ENCODE measurements at places on chromosomes 6 and 20.

- no peak for DNase-seq
Observed at GRCh38 chr20:43389211-43389610, 68.5 kb upstream of the SRSF6 start.

GRCh38 chr6:12417191-12417590 lies 127.0 kb downstream of the EDN1 start:
- no peak for DNase-seq

- no peak for DNase-seq
Observed at GRCh38 chr6:107563694-107564588, 74.0 kb downstream of the SOBP start.

GRCh38 chr20:10280018-10280908 lies 61.6 kb downstream of the SNAP25 start:
- no peak for DNase-seq

DNA sequence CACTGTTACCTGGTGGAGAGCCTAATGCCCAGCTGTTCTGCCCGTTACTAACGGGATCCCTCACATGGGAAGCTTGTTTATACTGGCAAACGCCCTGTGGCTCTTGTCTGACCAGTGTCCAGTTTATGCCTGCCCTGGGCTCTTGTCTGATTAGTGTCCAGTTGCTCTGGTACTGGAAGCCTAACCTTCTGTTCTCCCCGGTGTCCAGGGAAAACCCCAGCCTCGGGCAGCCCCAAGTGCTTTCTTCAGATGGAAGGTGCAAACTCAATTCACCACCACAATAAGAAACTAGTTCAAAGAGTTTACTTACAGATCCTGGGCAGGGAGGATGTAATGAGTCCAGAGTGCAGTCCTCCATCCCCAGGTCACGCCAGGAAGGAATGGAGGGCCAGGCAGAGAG lies 148.4 kb downstream of the TBXT start:
- no peak for DNase-seq

DNA sequence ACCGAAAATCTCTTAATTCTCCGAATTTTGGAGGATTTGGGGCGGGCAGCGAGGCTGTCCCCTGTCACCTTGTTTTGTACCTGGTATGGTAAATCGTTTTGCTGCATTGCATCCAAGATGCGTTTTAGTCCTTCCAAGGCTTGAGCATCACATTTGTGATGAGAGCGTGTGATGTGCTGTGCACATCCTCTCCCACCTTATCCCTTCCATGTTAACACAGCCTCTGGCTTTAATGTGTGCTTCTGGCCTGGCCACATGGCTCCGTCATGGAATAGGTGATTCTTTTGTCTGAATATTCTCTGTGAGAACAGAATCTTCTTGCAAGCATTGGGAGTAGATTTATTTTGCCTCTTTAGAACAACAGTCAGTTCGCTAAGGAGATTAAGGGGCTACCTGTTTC lies 763 bp downstream of the TMEM14A start:
- DNase-seq = no peak

GRCh38 chr20:13786143-13786828 lies 1.5 kb downstream of the NDUFAF5 start:
- no peak for DNase-seq

DNA sequence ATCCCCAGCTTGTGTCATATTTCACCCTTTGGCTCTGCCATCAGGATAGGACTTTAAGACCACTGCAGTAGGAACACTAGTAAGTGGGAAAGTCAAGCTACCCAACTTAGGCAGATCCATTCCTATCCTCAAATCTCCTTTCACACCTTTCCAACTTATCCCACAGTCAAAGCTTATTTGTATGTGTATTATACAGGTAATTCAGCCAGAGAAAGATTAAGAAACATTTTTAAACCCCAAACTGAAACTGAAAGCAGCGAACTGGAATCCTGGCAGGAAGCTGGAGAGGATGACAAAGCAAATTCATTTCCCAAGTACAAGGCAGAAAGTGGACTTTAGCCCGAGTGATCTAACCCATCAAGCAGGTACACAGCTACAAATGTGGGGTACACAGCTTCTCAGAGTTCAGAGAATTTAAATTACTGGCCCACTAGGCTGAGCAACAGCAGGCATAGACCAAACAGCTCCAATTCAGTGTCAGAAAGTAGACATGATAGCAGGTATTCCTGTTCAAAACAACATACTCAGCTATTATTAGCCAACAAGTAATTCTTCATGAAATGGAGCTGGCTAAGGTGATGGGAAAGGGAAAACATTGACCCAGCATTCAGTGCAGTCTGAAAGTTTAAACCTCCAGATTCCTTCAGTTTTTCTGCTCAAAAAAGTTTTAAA lies 39.1 kb downstream of the ILRUN start:
- DNase-seq = peak; percentile 84

GRCh38 chr6:159862103-159862502 lies 28.7 kb upstream of the MAS1 start:
- DNase-seq = no peak

DNA sequence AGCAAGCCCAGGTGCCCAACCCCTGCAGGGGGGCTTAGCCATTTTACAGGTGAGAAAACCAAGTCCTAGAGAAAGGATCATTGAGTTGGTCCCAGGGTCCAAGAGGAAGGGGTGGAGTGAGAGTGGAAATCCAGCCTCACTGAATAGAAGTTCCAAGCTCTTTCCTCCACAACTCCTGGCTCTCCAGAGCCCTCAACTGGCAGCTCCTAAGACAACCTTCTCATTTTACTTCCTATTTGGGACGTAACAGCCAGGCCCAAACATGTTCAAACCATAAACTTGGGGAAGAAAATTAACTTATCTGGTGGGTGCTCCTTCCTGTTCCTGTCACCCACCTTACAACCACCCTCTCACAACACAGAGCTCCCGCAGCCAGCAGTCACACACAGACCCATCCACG lies 57.9 kb downstream of the PRND start:
- DNase-seq = no peak

DNA sequence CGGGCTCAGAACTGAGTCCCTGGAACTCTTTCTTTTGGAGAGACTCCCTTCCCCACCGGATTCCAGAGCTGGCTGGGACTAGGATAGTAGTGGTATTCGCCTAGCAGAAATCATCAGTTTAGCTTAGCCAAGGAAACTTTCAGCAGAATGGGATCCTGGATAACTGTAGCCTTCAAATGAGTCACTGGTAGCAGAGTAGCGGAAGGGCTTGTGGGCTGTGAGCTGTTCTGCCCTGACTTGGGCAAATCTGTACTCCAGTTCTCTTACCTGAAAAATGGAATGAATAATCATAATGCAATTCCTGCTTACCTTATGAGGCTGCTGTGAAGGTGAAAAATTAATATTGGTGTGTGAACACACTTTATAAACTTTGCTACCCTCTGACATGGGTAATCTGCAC lies 244.3 kb upstream of the CHD6 start:
- DNase-seq = peak; percentile 6

DNA sequence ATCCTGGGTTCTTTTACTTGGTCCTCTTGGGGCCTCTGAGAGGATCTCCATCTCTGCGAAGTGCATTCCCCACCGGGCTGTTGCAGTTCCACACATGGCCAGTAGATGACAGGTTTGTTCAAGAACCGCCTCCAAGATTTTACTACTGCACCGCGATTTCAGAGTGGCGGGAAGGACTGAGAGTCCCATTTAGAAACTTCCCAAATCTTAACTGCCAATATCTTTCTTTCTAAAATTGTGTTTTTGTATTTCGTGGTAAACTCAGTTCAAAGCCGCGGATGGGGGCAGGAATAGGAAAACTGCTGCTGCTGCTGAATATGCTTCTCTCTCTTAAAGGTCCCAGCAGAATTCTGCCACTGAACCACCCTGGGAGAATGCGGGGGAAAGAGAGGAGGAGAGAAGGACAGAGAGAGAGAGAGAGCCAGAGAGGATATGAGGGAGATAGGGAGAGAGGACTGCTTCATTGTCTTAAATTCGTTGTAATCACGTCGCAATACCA lies 8.6 kb upstream of the BTNL2 start:
- DNase-seq = peak; percentile 77

GRCh38 chr20:33908336-33908735 lies 85.4 kb upstream of the RALY start:
- DNase-seq = no peak

DNA sequence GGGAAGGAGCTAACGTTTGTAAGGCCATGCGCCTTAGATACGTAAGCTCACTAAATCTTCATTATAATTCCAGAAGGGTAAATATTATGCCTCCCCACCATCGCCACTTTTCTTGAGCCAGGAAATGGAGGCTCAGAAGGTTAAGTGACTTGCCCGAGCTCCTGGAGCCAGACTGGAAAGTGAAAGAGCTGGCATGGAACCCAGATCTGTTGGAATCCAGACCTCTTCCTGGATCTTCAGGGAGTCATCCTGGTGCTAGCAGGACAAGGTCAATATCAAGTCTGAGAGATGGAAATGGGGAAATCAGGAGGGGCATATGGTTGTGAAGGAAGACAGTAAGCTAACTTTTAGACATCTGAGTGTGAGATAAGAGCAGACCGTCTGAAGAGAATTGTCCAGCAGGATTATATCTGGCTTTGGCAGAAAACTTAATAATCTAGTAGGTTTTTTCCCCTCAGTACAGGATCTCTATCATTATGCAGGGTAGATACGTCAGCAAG lies 6.2 kb downstream of the TMEM200A start:
- no peak for DNase-seq

- DNase-seq = peak; percentile 80
Observed at GRCh38 chr6:160992061-160992979, 751 bp downstream of the MAP3K4 start.

DNA sequence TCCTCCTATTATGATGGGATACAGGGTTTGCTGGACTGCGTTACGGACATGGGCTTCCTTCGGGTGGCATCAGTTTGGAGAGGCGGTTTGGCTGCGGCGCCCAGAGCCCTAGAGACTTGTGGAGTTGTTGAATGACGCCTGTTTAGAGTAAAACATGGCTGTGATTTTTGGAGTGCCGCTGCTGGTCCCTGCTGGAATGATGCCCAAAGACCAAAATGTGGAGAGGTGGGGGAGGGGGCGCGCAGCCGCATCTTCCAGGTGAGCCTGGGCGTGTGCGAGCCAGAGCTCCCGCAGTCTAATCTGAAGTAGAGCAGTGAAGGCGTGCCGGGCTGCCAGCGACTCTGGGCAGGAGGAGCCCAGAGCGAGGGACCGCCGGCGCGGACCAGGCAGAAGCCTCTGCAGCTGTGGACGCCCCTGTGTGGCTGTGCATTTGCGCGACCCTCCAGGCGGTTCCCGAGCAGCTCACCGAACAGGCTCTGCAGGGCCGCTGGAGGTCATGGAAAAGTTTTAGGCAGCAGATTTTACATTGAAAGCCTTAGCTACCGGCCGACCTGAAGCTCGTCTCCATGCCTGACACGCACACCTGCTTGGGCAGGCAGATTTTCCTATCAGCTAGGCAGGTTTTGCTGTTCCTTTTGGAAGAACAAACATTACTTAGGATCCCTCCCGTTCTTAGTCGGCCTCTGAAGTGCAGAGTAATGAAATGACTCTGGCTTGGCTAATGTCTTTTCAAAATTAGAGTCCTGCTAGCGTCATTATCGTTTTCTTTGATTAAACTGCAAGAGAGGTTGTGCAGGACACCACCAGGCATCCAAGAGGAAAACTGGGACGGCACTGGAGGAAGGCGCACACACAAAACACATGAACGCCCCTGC lies 298.2 kb downstream of the PHACTR1 start:
- DNase-seq = peak; percentile 32

GRCh38 chr6:5211492-5211891 lies 49.3 kb downstream of the LYRM4 start:
- DNase-seq = no peak

DNA sequence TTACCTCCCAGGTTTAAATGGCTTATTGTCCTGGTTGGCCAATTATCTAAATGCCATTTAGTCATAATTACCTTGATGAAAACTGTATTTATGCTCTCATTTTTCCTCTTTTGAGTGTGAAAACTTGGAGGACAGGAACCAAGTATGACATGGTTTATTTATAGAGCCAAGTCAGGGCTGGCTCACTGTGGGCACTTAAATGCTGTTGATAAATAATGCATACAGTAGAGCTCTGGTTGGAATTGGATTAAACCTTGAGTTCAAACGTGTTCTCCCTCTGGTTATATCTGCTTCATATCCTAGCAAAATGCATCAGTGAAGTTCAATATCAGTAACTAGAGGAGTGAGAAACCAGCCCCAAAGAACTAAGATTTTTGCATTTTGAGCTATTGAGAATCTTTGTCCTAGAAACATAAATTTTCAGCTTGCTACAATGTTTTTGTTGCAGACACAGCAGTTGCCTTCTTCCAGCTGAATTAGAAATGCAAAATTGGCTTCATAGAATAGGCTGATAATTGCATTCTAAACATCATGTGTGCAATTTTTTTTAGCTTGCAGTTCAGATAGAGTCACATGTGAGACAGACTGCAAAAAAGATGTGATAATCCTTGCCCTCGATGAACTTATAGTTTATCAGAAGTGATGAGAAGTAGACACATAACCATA lies 255.8 kb downstream of the BTBD3 start:
- DNase-seq = peak; percentile 22

DNA sequence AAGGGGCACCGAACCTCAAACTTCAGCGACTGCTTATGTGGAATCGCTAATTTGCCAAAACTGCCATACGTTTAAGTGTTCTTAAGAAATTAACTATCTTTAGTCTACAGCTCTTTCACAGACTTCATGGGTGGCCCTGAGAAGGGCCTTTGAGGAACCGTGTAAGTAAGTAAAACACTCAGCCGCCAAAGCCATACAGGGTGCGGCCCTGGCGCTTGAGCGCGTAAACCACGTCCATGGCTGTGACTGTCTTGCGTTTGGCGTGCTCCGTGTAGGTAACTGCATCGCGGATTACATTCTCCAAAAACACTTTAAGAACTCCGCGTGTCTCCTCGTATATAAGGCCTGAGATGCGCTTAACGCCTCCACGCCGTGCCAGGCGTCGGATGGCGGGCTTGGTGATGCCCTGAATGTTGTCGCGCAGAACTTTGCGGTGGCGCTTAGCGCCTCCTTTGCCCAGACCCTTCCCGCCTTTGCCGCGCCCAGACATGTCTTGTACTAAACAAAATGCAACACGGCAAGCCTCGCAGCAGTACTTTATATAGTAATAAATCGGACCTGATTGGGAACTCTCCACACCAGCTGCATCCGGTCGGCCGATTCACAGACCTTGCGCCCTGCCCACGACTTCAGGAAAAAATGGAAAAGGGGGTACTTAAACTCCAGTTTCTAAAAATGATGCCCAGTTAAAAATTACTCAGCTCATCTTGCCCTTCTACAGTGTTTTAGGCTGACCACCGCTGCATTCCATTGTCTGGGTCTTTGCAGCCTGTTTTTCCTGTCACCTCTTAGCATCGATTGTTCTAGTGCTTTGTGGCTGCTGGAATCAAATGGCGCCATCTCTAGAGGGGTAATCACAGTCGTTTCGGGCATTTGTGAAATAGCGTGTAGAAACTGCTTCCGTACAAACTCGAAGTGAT lies 38.9 kb downstream of the OR2B2 start:
- DNase-seq = peak; percentile 80

DNA sequence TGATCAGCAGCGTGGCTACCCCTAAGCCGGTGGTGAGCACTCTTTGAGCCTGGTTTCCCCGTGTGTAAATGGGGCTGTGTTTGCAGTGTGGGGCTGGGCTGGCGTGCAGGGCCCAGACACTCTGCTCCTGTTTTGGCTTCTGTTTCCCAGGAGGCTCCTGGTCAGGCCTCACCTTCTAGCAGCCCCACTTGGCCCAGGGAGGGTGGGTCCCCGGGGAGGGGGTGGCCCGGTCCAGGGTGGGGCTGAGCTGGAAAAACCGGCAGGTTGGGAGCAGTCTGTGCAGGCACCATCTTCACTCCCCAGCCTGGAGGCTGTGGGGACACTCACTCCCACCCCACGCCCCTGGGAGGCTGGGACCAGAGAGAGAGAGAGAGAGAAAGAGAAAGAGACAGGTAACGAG lies 25.3 kb downstream of the CEBPB start:
- no peak for DNase-seq

All from astrocyte of the hippocampus (primary cell).